ENCODE measurements at places on chromosomes 1 and 21.

DNA sequence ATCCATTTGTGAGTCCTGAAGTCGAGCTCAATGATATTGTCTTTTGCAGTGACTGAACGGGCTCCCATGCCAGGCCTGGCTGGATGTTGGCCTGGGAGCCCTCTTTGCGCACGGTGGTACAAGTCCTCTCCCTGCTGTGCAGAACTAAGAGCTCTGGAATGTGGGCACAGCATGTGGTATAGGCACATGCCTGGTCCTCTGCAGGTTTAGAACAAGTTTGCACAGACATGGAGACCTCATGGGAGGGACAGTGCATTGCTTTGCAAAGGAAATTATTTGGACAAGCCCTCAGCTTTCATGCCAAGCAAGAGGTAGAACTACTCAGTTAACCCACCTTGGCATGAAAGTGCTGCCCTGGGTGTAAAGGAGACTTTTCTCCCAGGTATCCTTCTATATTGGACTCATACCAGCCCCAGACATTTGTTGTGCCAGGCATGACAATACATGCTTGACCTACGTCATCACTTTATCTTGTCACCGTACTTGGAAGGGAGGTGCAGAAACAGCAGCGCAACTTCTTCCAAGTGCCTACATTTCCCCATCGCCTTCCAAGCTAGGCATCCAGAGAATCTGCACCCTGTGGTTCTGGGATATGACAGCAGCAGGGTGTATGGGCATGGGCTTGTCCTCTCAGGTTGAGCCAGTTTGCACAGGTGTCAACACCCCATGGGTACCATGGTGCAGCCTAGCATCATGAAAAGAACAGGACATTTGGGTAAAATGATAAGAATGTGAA, 37.6 kb upstream of the MRPS6 start:
- no peak for DNase-seq

GRCh38 chr1:217181176-217181746, 449.6 kb downstream of the GPATCH2 start:
- DNase-seq = no peak

DNA sequence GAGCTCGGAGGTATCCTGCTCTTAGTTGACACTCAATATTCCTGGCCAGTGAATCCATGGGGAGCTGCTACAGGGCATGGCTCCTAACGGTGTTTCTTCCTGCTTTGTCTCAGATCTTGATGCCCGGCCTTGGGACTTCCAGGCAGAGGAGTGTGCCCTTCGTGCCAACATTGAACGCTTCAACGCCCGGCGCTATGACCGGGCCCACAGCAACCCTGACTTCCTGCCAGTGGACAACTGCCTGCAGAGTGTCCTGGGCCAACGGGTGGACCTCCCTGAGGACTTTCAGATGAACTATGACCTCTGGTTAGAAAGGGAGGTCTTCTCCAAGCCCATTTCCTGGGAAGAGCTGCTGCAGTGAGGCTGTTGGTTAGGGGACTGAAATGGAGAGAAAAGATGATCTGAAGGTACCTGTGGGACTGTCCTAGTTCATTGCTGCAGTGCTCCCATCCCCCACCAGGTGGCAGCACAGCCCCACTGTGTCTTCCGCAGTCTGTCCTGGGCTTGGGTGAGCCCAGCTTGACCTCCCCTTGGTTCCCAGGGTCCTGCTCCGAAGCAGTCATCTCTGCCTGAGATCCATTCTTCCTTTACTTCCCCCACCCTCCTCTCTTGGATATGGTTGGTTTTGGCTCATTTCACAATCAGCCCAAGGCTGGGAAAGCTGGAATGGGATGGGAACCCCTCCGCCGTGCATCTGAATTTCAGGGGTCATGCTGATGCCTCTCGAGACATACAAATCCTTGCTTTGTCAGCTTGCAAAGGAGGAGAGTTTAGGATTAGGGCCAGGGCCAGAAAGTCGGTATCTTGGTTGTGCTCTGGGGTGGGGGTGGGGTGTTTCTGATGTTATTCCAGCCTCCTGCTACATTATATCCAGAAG, 16.7 kb downstream of the ALX3 start:
- peak; percentile 44 for DNase-seq

DNA sequence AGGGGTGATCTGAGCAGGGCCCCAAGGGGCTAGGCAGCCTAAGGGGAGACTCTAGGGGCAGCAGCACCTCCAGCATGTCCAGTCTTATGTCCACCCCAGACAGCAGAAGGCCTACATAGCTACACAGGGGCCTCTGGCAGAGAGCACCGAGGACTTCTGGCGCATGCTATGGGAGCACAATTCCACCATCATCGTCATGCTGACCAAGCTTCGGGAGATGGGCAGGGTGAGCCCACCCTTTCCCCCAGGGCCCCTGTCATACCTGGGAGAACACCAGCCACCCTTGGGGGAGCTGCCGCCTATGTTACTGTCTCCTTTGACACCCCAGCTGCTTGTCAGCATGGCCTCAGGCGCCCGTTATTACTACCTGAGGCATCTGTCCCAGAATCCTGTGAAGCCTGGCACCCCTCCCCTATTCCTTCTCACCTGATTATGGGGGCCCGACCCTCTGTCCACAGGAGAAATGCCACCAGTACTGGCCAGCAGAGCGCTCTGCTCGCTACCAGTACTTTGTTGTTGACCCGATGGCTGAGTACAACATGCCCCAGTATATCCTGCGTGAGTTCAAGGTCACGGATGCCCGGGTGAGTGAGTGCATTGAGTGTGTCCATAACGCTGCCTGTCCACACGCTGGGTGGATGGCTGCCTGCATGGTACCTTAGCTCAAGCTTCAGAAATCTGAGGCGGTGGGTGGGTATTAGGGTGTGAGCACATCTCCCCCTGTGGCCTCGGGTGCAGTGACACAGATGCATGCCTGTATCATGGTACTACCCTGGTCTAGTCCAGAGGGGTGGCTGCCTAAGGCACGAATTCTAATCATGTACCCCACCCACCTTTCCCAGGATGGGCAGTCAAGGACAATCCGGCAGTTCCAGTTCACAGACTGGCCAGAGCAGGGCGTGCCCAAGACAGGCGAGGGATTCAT, 29.7 kb upstream of the KDM4A start:
- DNase-seq = no peak

DNA sequence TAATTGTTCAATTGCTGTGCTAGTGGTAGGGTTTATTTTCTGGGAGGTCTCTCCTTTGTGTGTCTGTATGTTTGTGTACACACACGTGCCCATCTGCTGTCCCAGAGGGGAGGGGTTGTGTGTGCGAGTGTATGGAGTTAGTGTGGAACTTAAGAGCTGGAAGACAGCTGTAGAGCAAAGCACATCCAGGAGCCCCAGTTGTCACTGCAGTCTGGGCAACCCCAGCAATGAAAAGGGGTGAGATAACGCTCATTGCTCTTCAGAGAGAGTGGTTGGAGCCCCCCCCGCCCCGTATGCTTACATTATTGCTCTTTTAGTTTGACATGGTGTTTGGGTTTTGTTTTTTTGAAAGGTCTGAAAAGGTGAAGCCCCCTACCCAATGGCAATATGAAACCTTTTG, 36.9 kb downstream of the NCF2 start:
- DNase-seq = no peak

DNA sequence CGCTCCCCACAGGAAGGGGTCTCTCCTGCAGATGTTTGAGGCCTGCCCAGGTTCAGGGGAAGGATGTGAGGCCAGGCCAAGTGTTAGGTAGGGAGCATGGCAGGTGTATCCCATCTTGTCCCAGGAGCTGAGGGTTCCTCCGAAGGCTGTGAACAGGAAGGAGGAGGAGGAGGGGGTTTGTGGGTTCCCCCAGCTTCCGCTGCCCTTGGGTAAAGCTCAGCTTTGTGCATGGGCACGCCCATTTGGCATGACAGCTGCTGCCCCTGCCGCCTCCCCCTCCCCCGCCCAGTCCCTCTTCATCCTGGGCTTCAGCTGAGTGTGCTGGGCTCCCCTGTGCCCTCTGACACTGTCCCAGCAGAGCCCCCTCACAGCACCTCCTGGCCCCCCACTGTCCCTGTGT, 25.5 kb downstream of the TNFRSF8 start:
- DNase-seq = no peak

GRCh38 chr1:2789986-2790581, 11.4 kb downstream of the TTC34 start:
- DNase-seq = no peak

DNA sequence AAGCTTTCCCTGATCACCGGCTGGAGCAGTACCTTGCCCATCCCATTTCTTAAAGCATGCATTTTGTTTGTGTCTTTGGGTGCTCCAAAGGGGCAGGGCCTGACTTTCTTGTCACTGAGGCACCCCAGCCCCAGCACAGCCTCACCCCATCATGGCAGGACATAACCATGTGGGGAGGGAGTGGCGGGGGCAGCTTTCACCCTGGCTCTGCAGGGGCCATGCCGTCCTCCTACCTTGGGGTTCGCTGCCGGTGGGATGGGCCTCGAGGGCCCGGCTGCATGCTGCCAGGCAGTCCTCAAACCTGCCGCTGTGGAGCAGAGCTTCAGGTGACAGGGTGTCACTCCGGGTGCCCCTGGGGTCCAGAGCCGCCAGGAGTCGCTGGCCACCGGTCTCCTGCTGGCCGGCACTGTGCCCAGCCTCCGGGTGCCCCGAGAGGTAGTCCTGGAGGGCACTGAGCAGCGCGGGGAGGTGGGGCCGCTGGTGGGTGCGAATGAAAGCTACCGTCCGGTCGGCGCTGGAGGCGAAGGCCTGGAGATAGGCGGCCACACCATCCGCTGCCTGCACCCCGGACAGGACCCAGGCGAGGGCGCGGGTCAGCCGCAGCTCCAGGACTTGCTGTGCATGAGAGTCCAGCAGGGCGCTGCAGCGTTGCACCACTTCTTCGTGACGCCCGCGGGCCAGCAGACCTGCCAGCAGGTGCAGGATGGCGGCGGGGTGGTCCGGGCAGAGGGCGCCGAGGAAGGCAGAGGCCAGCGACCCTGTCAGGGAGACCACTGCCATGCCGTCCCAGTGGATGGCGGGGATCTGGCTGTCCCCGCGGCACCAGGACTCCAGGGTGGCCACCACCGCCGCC, 1.5 kb downstream of the TTC34 start:
- no peak for DNase-seq

DNA sequence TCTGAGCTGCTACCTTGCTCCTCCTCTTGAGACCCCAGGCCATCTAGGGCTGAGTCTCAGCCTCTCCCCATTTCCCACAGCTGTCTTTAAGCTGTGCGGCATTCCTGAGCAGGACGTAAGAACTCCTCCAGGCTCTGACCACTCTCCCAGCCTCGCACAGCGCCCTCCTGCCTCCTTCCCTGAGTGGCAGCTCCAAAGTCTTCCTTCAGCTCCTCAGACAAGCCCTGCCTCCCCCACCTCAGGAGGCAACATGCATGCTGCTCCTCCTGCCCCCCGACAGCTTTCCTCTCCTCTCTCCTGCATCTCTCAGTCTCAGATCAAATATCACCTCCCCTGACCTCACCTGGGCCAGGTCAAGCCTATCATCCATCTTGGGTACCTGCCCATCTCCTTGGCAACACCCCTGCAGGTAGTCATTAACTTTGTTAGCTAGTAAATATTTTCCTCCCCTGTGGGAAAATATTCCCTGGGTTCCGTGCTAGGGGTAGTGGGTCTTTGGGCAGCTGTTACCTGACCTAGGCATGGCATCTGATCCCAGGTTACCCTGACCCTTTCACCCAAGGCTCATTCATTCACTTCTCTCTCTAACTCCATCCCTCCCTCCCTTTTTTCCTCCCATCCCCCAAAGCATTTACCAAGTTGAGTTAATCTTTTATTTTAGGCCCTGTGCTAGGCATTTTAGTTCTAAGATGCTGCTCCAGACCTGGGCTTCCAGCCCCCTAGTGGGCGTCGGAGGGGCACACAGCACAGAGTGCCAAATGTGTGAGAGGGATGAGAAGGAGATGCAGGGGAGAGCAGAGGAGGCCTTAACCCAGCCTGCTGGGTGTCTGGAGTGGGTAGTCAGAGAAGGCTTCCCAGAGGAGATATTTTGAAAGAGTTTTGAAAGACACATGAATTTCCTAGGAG, 419.9 kb downstream of the PTPRU start:
- no peak for DNase-seq

DNA sequence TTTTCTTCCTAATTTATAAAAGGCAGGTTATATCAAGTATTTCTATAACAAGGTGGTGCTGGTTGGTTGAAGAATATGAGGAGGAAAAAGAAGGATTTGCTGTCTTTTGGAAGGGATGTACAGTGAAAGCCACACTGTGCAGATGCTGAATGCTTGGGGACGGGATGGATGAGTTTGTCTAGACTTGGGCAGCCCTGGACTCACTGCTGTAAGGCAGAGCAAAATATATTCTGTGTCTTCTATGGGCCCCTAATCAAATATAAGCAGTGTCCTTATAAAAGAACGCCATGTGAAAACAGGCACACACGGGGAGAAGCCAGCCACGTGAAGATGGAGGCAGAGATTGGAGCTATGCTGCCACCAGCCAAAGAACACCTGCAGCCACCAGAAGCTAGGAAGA, 47.4 kb downstream of the PHC2 start:
- no peak for DNase-seq

GRCh38 chr1:9503001-9503675, 36.1 kb upstream of the SLC25A33 start:
- DNase-seq = no peak

GRCh38 chr1:213776969-213777368, 210.8 kb upstream of the PROX1 start:
- DNase-seq = no peak

DNA sequence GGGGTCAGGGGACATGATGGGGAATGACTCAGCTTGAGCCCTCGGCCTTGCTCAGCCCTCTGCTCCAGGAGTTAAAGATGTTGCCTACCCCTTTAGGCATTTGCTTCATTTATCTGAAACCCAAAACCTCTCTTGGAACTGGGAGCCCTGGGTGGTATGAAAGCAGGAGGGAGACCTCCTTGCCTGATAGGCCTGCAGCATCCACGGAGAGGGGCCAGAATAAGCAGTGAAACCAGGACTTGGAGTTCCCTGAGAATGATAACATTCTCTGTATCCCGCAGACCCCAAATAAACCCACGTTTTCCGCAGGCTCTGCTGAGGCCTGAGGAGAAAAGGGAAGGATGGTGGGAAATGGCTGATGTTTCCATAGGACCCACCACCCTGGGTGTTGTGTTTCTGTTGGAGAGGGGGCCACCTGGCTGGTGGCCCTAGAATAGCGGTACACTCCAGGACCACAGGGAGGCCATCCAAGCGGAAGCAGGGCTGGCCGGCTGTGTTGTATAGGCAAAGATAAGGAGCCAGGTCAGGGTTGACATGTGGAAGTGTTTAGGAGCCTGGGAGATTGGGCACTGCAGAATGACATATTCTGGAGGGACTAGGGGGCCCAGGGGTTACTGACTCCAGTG, 77.4 kb downstream of the FOXD2 start:
- no peak for DNase-seq

- no peak for DNase-seq
Measured at GRCh38 chr1:58939666-58940370, 156.0 kb upstream of the JUN start.

- peak; percentile 30 for DNase-seq
Measured at GRCh38 chr1:10152709-10153284, 57.6 kb upstream of the KIF1B start.

DNA sequence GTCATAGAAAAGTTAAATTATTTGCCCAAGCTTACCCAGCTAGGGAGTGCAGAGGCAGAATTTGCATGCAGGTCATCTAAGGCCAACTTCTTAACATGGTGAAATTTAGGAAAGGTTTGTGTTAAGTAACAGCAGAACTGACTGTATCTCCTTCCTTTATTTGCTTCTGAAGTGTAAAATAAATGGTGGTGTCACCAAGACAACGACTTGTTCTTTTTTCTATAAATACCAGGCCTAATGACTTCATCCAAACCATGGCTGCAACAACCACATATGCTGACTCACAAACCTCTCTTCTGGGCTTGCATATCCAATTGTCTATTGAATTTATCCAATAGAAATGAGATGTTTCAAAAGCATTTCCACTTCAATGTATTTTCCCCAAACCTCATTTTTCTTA, 19.1 kb downstream of the COL24A1 start:
- no peak for DNase-seq

GRCh38 chr1:180778782-180779398, 133.8 kb upstream of the KIAA1614 start:
- no peak for DNase-seq

- DNase-seq = no peak
Measured at GRCh38 chr1:36968730-36969129, 65.6 kb downstream of the GRIK3 start.

Measured in occipital lobe (tissue), 3 donors.